ENCODE measurements at places on chromosomes 4 and X. TPM values are rescaled to one million over a fixed set of nuclear protein-coding genes. Genes with fewer than 3 reads are reported as not detected.

UGT2B17 gene
- total RNA-seq = not detected

IQCM gene
- total RNA-seq = not detected

ELF4 gene
- 32.9 TPM for total RNA-seq

DNA sequence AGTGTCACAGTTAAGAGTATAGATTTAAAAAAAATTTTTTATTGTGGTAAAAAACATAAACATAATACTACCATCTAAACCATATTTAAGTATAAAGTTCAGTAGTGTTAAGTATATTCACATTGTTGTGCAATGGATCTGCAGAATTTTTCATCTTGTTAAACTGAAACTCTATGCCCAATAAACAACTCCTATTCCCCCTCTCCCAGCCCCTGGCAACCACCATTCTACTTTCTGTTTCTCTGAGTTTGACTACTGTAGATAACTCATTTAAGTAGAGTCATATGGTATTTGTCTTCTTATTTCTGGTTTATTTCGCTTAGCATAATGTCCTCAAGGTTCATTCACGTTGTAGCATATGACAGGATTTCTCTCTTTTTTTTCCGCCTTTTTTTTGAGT lies 112.4 kb downstream of the PTTG2 start:
- H3K27me3 ChIP-seq = no peaks in the 10 kb centered on the region
- no peaks in the 10 kb centered on the region for H3K36me3 ChIP-seq
- no peak overlapping the region for H3K4me3 ChIP-seq
- peaks cover 20% of the 10 kb centered on the region for H3K4me1 ChIP-seq
- no peak overlapping the region for H3K27ac ChIP-seq

DNA sequence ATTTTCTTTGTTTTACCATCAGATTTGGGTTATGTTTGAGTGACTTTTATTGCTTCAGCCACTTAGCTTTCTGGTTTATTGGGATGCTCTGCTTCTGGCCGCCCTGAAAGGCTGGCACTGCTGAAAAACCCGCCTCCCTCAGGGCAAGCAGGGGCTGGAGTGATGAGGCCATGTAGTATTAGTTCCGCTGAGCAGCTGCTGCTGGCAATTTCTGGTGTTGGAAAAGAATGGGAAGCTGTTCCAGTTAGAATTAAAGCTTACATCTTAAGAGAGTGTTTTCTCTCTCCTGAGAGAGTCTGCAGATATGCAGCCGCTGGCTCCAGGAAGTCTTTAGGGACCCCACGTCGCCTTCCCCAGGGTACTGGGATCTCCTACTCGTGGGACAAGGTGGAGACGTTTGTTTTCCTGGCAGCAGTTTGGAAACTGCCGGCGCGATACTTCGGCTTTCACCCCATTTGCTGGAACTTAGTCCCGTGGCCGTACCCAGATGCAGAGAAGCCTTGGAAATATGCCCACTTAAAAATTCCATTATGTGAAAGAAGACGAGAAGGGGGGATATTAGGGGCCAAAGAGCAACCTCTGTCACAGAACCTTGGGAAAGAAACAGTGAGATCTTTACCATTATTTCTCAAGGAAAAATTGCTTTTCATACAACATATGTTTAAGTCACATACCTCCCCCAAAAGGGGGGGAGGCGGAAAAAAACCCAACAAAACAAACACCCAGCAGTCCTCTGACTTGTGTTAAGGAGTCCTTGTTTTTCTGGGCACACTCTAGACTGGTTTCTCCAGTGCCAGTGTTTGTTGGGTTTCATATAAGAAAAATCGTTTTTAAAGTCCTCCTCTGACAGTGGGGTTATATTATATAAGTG lies 72.6 kb downstream of the TMEM131L start:
- no peak for DNase-seq
- H3K36me3 ChIP-seq = no peaks in the 10 kb centered on the region
- H3K4me1 ChIP-seq = no peaks in the 10 kb centered on the region
- H3K27me3 ChIP-seq = no peaks in the 10 kb centered on the region
- H3K27ac ChIP-seq = no peak overlapping the region

DNA sequence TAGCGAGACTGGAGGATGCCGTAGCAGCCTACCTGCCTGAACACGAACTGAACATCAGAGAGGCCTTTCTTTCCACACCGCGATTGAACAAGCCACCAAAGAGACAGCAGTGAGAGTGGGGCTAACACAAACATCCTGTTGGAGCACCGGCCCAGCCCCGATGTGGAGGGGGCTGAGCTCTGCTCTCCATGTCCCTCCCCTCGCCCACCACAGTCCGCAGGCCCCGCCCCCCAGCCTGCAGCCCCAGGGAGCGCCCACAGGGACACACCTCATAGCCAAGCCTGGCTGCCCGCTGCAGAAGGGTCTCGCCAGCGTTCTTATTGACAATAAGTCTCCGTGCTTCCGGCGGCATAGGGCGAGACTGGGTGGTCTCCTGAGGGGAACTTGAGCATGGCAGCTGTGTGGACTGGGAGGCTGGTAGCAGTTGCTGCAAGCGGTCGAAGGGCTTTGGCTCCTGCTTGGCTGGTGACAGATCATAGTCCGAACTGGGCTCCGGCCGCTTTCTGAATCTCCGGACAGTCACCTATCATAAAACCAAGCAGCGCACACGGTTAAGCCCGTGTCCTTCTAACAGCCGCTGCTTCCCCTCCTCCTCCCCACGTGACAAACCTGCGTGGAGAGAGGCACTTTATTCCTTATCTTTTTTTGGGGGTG lies 35.8 kb downstream of the BCOR start:
- no peak for DNase-seq
- peaks cover 5% of the 10 kb centered on the region for H3K36me3 ChIP-seq
- H3K27me3 ChIP-seq = no peaks in the 10 kb centered on the region
- H3K4me1 ChIP-seq = peaks cover 6% of the 10 kb centered on the region
- no peak overlapping the region for H3K4me3 ChIP-seq
- no peak overlapping the region for H3K27ac ChIP-seq
